ENCODE measurements at places on chromosomes 3 and 15. TPM values are rescaled to one million over a fixed set of nuclear protein-coding genes. Genes with fewer than 3 reads are reported as not detected.

PDIA3 gene
- total RNA-seq: 335 TPM

TMEM40 gene
- total RNA-seq: not detected

DLL4 gene
- not detected for total RNA-seq

TLR9 gene
- 0.85 TPM for total RNA-seq

ALPK3 gene
- total RNA-seq: 0.06 TPM

ZBBX gene
- not detected for total RNA-seq

POTEB2 gene
- total RNA-seq: not detected

CFAP92 gene
- 0.56 TPM for total RNA-seq

GRCh38 chr15:52789601-52790168 lies 451 bp downstream of the ONECUT1 start:
- DNase-seq: no peak

DNA sequence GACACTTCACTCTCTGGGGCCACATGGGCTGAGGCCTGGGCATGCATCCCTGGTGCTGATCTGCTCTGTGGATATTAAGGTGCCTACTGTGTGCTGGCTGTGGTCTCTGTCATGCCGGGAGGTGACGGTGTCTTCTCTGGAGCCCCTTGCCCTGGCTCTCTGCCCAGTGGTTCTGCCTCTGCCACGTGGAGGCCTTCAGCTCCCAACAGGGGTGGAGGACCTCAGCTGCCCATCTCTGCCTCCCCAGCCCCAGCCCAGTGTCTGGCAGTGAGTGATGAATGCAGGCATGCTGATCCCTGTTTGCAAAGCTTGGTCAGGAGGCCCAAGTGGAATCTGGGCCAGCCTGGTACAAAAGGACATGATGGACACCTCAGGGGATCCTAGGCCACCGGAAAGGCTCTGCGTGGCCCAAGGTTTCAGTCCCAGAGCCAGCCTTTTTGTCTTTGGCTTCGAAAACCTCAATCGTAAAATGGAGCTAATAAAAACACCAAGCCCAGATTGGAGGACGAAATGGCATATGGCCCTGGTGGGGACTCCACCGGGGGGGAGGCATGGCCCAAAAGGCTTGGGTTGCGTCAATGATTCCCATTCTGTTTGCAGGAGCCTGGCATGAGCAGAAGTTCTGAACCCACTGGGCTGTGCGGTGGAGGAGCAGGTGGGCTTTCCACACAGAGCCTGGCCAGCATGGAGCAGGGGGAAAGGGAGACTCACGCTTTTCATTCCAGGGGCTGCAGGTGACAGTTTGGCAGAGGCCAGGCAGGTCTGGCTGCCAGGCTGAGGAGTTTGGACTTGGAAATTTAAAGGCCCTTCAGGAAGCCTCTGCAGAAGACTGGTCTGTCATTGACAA lies 54.7 kb upstream of the KLF13 start:
- no peak for DNase-seq

GRCh38 chr15:79595306-79595705 lies 163.2 kb downstream of the MINAR1 start:
- no peak for DNase-seq

DNA sequence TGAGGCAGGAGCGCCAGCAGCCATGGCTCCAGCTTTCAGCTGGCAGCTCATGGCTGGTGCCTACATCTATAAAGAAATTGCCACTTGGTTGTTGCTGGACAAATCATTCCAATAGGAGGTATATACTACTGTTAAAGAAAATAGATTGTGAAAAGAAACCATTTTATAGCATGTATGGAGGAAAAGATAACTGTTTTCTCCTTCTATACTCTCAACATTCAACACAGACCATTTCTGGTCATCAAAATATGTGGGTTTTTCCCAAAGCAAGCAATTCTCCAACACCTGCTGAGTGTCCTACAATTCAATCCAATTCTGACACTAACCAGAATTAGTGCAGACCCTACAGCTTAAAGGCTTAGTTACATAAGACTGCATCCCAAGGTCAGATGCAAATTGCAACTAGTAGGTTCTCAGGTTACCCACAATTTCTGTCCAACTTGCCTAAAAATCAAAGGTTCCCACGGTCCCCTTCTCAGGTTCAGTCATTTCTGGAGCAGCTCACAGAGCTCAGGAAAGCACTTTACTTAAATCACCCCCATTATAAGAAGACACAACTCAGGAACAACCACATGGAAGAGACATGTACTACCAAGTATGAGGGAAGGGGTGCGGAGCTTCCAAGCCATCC lies 42.4 kb upstream of the STRIT1 start:
- no peak for DNase-seq

DNA sequence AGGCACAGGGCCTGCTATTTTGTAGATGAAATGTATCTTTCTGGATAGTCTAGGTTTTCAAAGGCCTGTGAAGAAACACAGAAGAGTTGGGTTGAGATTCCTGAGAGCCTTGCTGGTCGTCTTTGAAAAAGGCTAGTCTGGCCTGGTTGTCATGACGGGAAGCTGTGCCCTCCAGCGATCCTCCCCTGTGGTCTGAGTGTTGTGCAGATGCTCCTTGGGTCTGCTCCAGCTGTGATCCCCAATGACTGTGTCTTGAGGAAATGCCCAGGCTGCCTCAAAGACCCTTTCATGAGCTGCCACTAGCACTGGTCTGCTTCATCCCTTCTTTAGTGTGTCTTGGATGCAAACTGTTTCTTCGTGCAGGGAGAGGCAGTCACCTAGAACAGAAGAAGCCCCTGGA lies 111.0 kb upstream of the SYNPR start:
- DNase-seq: no peak

GRCh38 chr15:89122505-89123180 lies 34.4 kb downstream of the ABHD2 start:
- no peak for DNase-seq

- DNase-seq: no peak
These were observed 12.0 kb downstream of the SEMA5B start for GRCh38 chr3:123015596-123015995.

- DNase-seq: no peak
These were observed 72.8 kb upstream of the THSD4 start for GRCh38 chr15:71042356-71042922.
